ENCODE measurements at places on chromosomes 2 and 18. TPM values are rescaled to one million over a fixed set of nuclear protein-coding genes. Genes with fewer than 3 reads are reported as not detected.

The CYP26B1 gene
- total RNA-seq = 14.5 TPM

The ASXL3 gene
- total RNA-seq = not detected

The KCNF1 gene
- total RNA-seq = 24.5 TPM

The ITGB6 gene
- total RNA-seq = 1.0 TPM

The ST6GAL2 gene
- 15.6 TPM for total RNA-seq

The MSTN gene
- total RNA-seq = not detected
